ENCODE measurements at places on chromosomes 1 and 21.

GRCh38 chr1:92754000-92754718, 30.7 kb downstream of the EVI5 start:
- DNase-seq = no peak

- DNase-seq = no peak
These were observed 543 bp upstream of the MARK1 start for GRCh38 chr1:220527279-220527907.

- DNase-seq = no peak
These were observed 9.2 kb downstream of the ZBTB48 start for GRCh38 chr1:6588893-6589520.

DNA sequence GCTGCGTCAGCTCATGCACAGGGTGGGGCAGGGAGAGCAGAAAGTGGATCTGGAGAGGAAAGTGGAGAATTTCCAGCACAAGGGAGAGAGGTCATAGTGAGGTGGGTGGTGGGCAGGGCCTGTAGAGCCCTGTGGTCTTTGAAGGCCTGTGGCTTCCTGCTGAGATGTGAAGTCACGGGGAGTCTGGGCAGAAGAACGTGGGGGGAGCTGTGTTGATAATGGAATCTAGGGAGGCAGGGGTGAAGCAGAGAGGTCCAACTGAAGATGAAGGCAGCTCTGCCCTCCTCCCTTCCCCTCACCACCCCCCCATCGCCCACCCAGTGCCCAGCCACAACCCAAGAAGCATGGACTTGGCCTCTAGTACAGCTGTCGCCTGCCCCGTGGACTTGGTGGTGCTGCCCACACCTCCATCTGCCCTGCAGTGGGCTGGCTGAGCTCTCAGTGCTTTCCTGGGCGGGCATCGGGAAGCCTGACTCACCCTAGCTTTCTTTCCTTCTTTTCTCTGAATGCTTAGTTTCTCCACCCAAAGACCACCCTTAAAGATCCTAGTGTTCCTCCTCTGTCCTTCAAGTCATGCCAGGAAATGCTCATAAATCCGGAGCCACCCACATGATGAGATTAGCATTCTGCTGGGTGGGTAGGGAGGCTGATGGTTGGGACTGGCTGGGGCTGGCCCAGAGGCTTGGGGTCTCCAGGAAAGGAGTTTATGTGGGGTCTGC, 186.1 kb downstream of the TRABD2B start:
- no peak for DNase-seq

GRCh38 chr1:156823210-156823790, 6.7 kb upstream of the SH2D2A start:
- no peak for DNase-seq

DNA sequence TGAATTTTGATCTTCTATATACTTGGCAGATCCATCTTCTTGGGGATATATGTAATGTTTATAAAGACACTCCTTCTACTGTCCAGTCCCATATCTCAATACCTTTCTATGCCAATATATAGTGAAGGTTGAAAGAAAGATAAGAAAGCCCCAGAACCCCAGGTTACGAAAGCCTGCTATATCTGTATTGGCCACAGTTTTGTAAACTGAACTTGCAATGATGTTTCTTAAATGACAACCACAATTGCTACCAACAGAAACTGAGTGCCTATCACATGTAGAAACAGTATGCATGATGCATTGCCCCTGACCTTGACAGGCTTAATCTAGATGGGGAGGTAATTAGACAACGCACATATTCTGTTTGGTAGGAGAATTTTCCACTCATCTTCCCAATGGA, 7.8 kb upstream of the RIMKLA start:
- DNase-seq = no peak

GRCh38 chr1:90826024-90826423, 108.9 kb upstream of the BARHL2 start:
- DNase-seq = no peak

GRCh38 chr1:111804776-111805175, 49.1 kb downstream of the DDX20 start:
- DNase-seq = no peak

DNA sequence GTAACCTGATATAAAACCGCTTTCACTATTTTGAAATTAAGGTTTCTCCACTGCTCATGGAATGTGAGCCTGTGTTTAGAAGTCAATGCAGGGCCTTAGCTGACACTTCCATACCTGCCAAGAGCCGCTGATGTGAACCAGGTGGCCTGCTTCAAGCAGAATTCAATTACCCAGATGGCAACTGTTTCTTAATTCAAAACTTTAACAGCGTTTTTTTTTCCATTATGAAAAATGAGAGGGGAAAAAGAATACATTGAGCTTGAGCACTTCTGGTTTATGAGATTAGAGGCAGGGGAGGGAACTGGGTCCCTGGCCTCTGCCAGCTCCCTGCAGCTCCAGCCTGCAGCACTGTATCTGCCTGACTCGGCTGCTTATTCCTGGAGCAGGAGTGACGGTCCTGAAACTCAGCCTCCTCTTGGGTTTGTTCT, 7.7 kb upstream of the ATP1A1 start:
- peak; percentile 44 for DNase-seq

Data from NCI-H524 treated with DMSO at 0.1 percent for 48 hours (cell line).